ENCODE measurements at places on chromosomes 11 and 22.

DNA sequence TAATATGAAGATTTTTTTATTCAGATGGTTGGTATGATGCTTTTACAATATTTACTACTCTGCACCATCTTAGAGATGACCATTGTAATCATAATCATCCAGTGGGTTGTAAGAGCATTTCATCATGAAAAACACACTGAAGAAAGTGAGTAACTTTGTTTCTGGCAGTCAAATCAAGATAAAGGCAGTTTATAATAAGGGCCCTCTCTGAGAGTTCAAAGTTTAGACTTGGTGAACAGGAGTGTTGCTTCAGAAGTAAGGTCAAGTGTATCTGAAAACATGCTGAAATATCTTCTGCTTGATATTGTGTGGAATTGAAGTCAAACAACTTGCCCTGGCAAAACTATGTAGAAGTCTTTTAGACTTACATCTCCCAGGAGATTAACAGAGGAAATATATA is 19.5 kb upstream of the MS4A8 start:
- no peak for DNase-seq

GRCh38 chr22:46108564-46109473 is 41.5 kb upstream of the PPARA start:
- DNase-seq = no peak

DNA sequence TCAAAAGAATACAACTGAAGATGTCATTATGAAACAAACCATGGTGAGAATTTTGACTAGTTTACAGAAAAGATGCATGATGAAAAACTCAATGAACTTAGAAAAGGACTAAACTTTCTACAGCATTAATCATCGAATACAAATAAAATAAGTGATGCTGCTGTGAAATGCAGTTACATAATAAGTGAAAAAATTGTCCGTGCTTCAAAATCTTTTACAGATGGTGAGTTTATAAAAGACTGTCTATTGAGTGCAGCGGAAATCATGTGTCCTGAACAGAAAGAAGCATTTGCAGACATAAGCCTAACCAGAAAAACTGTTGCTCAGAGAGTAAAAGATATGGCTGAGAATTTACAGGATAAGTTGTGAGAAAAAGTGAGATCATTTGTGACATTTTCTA is 33.8 kb downstream of the NEAT1 start:
- DNase-seq = no peak

DNA sequence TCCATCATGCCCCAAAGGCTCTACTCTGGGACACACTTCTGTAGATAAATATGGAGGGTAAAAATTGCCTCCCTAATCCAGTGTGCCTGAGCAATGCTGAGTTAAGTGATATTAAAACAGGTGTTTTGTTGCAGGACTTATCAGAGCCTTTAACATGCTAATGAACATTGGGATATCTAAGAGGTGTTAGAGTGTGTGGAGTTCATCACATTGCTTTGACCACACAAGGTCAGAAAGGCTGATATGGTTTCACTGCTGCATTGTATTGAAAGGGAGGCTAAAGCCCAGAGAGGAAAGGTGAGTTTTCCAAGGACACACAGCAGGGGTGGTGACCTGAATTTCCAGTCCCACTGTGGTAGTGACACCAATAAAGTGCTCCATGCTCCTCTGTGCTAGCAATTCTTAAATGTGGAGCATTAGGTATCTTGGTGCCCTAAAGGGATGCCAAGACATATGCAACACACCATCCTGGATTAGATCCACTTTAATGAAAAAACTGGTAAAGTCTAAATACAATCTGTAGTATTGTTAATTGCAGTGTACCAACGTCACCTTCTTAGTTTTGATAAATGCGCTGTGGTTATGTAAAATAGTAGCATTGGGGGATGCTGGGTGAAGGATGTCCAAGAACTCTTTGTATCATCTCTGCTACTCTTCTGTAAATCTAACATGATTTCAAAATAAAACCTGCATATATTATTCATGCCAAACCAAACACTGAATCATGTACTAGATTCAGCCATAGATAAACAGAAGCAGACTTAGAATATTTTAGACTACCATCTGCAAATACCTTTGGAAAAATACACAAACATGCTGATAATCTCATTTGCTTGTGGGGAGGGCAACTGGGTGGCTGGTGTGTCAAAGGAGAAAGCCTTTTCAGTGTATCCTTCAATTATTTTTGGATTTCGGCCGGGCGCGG is 45.8 kb downstream of the MIAT start:
- DNase-seq = no peak

GRCh38 chr11:1444823-1445422 is 41.7 kb downstream of the MOB2 start:
- no peak for DNase-seq
